ENCODE measurements at places on chromosomes 16 and 17.

- DNase-seq: no peak
Measured at GRCh38 chr16:21242756-21243155, 9.3 kb downstream of the ANKS4B start.

DNA sequence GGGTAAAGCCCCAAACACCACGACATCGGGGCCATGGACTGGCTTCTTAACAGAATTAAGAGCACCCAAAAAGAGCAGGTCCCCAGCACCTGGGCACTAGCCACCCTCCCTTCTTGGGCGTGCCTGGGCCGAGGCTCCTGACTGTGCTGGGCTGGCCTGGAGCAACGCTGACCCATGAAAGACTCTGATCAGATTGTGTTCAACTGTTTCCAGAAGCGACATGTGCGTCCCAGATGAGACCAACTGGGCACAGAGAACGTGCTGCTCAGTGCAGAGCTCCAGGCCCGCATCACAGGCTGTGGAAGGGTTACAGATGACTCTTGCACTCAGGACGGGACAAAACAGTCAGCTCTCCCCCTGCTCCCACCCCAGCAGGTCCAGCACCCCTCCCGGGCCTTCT, 100.7 kb downstream of the KCNJ12 start:
- no peak for DNase-seq

DNA sequence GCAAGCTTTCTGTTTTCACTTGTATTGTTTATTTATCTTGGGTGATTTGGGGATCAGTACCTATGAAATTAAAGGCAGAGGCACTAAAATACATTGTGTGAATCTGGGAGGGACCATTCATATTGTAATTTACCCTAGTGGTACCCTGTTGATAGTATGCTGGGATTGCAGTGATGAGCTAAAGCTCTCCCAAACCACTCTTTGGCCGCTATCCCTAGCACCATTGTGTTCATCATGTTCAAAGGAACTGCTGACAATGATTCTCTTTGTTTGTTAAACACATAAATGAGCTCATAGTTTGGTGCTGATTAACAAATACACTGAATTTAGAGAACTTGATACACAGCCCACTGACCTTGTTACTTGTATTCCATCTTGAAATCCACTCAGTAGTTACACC, 1469.8 kb downstream of the CDH11 start:
- DNase-seq: no peak

GRCh38 chr17:41163828-41164227, 3.3 kb upstream of the KRTAP4-4 start:
- DNase-seq: no peak

GRCh38 chr17:70929226-70929625, 759.9 kb downstream of the KCNJ2 start:
- DNase-seq: no peak

DNA sequence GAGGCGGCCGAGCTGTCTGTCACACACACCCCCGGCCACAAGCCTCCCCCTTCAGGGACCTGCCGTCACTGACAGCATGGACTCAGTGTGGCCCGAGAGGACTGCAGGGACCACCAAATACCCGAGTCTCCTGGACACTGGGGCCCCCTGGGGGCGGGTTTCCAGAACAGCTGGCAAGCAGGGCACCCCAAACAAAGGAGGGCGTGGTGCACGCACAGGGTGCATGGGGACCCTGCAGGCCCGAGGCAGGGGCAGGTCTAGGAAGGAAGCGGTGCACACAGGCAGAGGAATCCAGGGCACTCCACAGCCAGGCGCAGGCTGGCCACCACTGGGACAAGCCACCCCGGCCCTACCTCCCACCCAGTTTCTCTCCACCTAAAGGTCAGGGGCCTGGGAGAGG, 28.7 kb upstream of the ENPP7 start:
- no peak for DNase-seq

DNA sequence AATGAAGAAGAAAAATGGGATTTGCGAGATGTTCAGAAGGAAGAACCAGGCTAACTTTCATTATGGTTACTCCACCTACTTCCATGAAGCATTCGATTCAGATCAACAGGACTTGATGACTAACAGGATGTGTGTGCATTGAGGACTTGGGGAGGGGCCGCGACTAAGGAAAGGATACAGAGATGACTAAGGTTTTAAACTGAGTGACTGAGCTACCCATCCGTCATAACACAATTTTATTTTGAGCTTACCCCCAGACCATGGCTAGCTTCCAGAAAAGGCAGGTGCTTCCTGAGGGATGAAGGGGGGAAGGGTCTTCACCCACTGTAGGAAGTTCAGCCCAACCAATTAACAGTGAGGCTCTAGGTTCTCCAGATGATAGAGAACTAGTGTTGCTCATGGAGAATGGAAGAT, 2.5 kb upstream of the CDYL2 start:
- DNase-seq: no peak

DNA sequence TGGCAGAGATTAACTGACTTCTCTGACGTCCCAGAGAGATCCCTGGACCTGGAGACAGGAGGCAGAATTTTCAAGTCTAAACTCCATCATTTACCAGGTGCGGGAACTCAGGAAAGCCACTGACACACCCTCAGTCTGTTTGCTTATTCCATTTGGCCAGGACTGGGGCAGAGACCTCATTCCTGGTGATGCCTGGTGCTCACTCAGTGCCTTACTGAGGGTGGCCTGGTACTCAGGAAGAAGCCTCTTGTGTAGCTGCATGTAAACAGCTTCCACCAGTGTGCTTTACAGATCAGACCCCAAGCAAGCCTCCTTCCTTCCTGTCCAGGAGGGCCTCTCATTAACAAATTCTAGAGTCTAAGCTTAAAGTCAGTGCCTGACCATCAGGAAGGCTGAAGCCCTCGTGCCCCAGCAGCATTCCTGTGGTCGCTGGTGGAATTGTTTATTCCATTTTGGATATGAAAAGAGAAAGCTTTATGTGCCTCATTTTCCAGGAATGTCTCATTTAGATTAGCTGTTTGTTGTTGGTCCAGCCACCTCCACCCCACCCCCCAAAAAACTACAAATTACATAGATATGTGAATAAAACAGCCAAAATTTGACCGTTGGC, 236.1 kb upstream of the CDH5 start:
- no peak for DNase-seq

DNA sequence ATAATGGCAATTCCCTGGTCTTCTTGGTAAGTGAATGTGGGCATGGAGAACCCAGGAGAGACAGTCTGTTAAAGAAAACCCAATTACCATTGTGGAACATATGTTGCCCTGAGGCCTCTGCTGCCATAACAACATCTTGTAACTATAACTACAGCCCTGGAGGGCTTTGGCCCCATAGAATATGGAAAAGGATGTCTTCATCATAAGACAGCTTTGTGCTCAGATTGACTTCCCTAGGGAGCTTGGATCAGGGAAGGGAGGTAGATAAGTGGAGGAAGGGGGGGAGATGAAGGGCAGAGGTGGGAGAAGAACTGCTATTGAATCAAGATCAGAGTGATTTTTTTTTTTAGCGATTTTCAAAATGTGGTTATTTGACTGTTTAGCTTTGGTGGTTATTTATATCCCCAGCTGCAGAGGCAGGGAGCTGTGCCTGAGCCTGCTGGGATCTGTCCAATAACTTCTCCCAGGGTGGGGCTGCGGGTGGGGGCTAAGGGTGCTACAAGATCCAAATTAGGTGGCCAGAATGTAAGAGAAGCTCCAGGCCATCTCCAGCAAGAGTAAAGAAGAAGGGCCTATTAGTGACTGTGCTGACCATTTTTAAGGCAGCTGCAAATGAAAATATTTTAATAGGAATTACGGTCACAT, 5.3 kb upstream of the KAT7 start:
- no peak for DNase-seq

- DNase-seq: no peak
Measured at GRCh38 chr17:81125573-81126081, 39.7 kb upstream of the PVALEF start.

DNA sequence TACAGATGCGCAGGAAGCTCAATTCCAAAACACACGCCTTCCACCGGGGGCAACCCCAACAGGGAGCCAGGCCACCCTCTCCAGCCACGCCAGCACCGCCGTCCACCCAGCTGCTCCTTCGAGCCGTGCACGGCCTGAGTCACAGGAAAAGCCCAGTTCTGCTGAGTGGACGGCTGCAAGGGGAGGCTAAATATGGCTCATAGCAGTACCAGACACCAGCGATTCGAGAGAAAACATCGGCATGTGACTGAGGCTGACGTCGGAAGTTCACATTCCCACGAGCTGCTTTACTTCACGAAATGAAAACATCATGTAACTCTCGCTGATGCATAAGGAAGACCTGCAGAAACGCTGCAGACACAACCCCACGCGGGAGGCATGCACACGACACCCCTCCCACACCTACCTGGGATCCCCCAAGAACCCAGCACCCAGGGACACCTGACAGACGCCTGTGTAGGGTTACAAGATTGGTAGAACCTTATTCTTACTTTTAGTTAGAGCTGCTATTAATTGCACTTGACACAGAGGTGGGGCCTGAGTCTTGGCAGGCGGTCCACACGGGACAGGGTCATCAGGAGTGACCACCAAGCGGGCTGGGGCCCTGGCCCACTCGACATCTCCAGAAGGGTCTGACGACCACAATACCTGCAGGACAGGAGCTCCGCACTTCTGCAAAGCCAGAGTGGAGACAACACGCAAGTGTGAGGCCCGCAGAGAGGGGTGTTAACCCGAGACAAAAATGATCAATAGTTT, 116.8 kb downstream of the ANKRD11 start:
- no peak for DNase-seq

DNA sequence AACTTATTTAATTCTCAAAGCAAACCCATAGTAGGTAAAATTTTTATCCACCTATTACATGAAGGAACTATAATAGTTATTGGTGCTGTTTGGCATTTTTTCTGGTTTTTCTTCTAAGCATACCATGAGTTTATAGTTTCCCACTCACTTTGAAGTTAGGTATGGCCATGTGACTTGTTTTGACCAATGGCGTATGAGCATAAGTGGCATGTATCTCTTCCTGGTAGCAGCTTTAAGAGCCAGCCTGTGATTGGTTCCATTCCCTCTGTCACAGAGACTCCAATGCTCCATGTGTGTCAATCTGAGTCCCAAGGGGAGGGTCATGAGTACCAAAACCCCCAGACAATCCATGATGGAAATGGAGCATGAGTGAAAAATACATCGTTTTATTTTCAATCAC, 282.9 kb upstream of the N4BP1 start:
- DNase-seq: no peak

DNA sequence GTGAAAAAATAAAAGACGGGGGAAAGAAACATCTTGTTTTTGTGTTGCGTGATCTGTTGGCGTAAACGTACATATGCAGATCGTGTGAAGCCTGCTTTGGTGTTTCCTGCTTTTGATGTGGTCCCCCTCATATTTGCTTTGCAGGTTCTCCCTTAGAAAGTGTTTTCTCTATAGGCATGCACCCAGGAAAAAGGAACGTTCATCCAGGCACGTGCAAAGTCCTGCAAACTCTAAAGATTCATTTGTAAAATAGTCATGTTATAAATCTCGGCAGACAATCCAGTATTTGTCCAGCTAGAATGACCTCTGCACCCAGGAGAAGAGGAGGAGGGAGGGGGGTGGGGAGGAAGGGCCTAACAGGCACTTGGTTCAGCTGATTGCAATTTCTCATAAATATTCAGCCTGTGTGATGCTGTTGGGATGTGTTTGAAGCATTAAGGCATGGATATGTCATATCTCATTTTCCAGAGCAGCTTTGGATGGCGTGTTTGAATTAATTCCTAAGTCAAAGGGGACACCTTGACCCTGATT, 40.3 kb upstream of the DDX52 start:
- no peak for DNase-seq

DNA sequence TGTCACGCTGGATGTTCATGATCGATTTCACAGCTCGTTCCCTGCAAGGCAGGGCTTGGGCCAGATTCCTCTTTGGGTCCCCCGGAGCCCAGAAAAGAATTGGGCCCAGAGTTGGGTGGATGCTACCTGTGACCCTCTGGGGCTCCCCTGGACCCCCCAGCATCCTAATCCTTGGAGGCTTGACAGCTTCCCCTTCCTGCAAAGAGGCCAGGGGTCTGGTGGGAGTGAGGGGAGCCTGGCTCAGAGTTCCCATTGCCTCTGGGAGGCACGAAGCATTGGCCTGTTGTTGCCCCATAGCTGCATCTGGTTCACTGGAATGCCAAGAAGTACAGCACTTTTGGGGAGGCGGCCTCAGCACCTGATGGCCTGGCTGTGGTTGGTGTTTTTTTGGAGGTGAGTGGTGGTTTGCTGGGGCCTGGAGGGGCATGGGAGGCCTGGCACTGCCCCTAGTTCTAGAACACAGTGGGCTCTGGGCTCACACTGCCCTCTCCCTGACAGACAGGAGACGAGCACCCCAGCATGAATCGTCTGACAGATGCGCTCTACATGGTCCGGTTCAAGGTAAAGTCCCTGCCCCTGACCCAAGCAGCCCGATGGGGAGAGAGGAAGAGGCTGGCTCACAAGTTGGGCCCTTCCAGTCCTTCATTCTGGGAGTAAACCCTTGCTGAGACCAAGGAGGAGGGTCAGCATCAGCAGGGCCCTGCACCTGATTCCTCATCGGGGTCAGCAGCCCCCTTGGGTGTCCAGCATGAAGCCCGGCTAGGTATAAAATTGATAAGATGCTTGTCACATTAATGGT, 7.2 kb downstream of the CA7 start:
- no peak for DNase-seq

DNA sequence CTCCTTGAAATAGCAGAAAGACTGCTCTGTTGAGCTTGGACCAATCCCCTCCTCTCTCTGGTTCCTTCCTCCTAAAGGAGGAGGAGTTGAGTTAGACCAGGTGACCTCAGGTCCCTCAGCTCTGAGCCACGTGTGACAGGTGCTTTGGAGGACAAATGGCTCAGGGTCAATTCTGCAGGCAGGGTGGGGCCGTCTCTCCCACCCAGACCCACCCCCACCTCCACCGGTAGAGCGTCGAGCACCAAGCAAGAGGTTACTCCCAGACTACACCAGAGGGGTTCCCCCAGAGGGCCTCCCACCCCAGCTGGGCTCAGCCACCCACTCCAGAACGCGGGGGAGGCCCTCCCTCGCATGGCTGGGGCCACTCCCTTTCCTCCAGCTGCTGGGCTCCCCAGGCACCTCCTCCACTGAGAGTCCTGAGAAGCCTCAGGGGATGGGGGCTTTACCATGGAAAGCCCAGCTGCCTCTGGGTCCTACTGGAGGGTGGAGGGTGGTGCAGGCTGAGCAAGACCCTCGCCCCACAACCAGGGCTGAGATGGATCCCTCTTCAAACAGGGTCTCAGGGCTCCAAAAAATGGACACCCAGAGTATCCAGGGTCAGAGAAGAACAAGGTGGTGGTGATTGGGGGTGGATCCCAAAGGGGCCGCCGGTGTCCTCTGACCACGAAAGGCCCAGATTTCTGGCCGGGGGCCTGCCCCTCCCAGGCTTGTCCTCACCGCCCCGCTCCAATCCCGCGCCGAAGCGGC, 7.6 kb downstream of the MYO1C start:
- peak; percentile 46 for DNase-seq
